ENCODE measurements at places on chromosomes 5 and 9.

- no peak for DNase-seq
Observed at GRCh38 chr5:40134883-40135520, 544.7 kb upstream of the PTGER4 start.

DNA sequence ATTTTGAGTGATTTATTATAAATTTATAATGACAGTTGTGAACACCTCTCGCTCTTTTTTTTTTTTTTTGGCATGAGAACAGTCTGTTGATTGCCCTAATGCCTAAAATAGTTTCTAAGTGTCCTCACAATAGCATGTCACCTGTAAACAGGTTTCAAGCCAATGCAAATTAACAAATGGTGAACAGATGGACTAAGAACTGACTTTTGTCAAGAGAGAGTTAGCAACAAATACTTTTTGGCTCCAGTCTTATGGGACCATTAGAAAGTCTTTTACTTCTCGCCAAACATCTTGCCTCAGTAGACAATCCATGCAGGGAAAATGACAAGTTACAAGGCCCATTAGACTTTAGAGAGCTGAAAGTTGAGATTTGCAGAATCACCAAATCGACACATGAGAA is 67.8 kb downstream of the MED27 start:
- no peak for DNase-seq

DNA sequence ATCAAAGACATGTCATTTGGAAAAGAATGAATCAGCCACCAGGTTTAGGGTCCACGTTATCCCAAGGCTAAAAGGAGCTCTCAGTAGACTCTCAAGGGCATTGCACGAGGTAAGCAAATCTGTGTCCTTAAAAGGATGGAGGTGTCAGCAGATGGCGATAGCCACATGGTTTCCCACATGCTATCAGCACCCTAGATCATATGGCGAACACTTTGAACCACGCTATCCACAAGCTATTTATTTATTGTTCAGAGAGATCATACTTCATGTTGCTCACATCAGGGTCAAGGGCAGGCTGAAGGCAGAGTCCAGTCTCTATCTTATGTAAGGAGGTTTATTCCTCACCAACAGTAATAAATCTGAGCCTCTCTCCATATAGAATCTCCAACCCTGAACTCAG is 43.7 kb downstream of the CDH6 start:
- DNase-seq, result no peak

DNA sequence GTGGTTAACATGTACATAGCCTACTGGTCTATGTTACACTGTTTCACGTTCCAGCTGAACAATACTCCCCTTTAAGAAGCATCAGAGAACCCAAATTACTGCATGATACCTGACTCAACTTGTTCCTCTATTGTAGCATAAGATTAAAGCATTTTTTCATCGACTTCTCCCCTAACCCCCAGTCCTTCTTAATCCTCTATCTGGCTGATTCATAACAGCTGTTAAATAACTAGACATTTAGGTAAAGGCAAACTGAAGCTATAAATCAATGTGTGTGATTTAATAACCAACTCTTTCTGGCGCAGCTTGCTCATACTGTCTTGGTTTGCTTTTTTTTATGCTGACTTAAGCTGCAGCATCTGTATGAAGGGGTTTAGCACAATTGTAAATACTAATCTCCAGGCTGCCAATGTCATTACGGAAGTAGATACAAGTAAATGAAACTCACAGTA is 94.2 kb upstream of the MTAP start:
- no peak for DNase-seq

- DNase-seq, result no peak
Observed at GRCh38 chr5:176788941-176789872, 21.2 kb upstream of the UNC5A start.

DNA sequence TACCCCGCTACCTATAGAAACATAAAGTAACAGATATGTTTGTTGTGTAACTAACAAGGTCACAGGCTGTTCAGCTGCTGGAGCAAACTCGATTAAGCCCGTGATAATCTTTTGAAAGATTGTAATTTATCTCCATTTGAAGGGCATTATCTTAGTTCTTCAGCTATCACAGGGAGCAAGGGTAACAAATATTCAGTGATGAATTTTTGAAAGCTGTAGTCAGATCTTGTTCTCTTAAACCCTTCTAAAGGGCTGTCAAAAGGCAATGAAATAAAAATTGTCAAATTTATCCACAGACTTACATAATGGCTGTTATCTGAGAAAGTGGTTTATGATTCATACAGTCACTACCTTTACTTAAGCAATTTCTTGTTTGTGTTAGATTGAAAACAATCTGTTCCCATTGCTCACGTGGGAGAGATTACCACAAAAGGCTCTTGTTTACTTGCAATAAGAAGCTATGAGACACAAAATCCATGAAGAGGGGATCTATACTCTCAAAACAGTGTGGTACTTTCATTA is 78.3 kb upstream of the ZNF608 start:
- DNase-seq, result no peak

GRCh38 chr9:75039801-75040200 is 11.7 kb upstream of the CARNMT1 start:
- no peak for DNase-seq

DNA sequence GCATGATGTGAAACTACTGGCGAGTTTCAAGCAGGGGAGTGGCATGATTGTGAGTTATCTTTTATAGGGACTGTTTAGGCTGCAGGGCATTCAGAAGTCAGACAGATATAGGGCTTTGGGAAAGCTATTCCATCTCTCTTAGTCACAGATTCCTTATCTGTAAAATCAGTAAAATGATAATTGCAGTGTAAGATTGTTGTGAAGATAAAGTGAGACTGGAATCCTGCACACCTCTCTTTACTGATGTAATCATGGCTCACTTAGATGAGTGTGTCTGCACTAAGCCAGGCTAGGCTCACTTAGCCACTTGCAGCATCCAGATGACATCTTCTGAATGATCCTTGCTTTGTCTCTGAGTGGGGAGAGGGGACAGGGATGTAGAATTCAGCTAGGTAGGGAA is 81.8 kb upstream of the MAMDC2 start:
- no peak for DNase-seq

GRCh38 chr5:77394064-77394715 is 97.9 kb downstream of the WDR41 start:
- no peak for DNase-seq

GRCh38 chr5:78726571-78726970 is 78.0 kb upstream of the LHFPL2 start:
- DNase-seq, result no peak

DNA sequence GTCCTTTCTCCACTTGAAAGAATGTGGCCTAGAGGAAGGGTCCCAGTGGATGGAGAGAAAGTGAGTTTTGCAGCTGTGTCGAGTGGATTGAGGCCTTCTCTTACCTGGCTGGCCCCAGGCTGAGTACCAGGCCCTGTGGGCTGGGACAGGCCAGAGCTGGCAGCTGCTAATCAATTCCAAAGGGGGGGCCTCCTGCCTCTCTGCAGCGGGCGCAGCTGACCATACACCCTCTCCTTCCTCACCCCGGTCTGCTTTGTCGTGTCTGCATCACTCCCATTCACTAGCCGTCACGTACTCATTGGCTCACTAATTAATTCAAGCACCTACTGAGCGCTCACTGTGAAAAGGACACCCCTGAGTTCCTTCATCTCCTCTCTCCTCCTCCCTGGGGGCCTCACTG is 58.4 kb upstream of the PITX1 start:
- no peak for DNase-seq

- DNase-seq, result no peak
Observed at GRCh38 chr9:93452710-93453046, 703 bp downstream of the FAM120AOS start.

DNA sequence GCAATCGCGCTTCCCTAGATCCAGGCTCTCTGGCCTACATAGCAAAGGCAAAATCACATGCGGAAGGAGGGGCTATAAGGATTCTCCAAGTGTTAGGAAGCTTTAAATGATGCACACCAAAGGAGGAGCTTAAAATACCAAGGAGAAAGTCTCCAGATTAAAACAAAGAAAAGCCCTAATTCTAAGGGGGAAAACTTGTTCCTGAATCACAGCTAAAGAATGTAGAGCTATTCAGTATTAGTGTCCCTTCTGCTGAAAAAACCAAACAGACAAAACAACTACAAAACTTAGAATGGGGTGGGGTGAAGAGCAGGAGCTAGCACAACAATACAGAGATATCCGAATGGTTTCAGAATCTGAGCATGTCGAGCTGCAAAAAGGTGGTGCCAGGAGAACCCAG is 213.7 kb downstream of the DCP2 start:
- DNase-seq, result no peak

- DNase-seq, result no peak
Observed at GRCh38 chr9:13596383-13596970, 317.0 kb upstream of the MPDZ start.

- DNase-seq, result no peak
Observed at GRCh38 chr9:81317223-81317622, 372.1 kb downstream of the TLE1 start.

DNA sequence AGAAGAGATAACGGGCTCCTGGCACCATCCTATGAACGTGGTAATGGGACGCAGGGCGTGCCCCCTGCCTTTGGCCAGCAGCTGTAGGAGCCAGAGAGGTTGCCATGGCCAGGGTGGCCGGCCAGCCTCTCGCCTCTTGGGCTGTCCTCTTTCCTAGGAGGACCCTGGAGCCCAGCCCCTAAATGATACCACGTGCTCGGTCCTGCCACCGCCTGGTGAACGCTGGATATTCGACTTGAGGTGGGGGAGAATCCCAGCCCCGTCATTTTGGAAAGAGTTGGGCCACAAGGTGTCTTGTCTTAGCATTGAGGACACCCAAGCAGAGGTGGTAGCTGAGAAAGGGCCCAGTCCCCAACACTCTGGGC is 391 bp upstream of the NRG2 start:
- no peak for DNase-seq

- DNase-seq, result no peak
Observed at GRCh38 chr5:147732291-147732883, 50.1 kb downstream of the JAKMIP2 start.

- DNase-seq, result no peak
Observed at GRCh38 chr5:50415912-50416311, 25.2 kb downstream of the EMB start.

- DNase-seq, result no peak
Observed at GRCh38 chr9:74512416-74512815, 15.3 kb downstream of the RORB start.

DNA sequence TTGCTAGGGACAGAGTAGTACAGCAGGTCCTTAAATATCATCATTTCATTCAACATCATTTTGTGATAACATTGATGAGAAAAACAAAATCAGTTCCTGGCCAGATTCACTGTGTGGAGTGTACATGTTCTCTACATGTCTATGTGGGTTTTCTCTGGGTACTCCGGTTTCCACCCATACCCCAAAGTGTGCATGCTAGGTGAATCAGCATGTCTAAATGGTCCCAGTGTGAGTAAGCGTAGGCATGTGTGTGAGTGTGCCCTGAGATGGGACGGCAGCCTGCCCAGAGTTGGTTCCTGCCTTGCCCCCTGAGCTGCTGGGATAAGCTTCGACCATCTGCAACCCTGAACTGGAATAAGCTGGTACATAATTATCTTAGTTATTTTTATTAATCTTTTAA is 16.5 kb upstream of the GLIS3 start:
- DNase-seq, result no peak

GRCh38 chr9:130345009-130345896 is 79.7 kb downstream of the HMCN2 start:
- no peak for DNase-seq

- DNase-seq, result no peak
Observed at GRCh38 chr9:12718482-12719026, 25.4 kb downstream of the TYRP1 start.

DNA sequence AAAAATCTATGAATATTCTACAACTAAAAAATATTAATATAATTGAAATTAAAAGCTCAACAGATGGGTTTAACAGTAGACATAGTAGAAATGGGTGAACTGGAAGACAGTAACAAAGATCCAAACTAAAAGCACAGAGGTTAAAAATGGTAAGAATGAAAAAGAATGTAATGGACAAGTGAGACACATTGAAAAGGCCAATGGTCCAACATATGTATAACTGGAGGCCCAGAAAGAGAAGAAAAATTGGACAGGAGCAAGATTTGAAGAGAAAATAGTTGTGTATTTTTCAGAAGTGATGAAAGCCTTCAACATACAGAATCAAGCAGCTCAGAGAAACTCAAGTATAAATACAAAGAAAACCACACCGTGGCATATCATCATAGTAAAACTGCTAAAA is 58.6 kb downstream of the PCDHGC5 start:
- no peak for DNase-seq

DNA sequence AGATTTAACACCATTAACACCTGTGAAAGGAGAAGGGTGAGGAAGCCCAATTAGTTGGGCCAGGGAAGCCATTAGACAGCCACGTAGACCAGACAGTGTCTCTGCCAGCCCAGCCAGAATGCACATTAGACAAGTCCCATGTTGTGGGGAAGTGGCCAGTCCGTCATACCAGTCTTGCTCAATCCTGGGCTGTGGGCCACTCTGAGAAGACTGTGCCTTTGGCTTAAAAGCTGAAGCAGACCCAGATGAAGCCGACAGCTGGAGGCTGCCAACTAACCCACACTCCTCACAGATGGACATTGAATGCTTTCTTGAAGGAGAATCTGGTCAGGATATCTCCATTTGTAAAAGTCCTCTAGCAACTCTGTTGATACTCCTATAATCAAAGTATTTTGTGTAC is 128.5 kb downstream of the CHSY3 start:
- no peak for DNase-seq

DNA sequence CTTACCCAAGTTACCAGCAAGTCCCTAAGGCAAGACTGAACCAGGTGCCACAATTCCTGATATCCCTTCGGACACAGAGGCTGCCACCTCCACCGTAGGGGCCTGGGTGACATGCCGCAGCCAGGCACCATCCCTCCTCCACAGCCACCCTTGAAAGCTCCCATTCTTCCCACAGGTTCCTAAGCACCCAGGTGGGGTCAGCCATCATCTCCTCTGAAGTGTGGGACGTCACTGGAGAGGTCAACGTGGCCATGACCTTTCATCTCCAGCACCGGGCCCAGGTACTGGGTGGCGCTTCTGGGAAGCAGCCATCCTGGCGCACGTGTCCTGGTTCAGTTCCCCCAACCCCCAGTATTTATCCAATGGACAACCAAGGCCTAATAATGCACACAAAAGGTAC is 8.2 kb downstream of the ADGRD2 start:
- DNase-seq, result no peak

GRCh38 chr9:131236761-131237160 is 39.5 kb downstream of the FAM78A start:
- DNase-seq, result no peak

GRCh38 chr5:150781706-150782614 is 3.4 kb downstream of the SMIM3 start:
- DNase-seq, result no peak

Data from cerebellar nuclear complex (tissue), 1 donor.